ENCODE measurements at places on chromosomes 1 and 21. TPM values are rescaled to one million over a fixed set of nuclear protein-coding genes. Genes with fewer than 3 reads are reported as not detected.

- no peak overlapping the region for H3K27ac ChIP-seq
- DNase-seq, result no peak
- H3K4me3 ChIP-seq, result no peak overlapping the region
Observed at GRCh38 chr1:159828176-159828575, 1.5 kb downstream of the SLAMF8 start.

The DHRS3 gene
- 112 TPM for total RNA-seq

The CTNNBIP1 gene
- total RNA-seq, result 68.7 TPM

DNA sequence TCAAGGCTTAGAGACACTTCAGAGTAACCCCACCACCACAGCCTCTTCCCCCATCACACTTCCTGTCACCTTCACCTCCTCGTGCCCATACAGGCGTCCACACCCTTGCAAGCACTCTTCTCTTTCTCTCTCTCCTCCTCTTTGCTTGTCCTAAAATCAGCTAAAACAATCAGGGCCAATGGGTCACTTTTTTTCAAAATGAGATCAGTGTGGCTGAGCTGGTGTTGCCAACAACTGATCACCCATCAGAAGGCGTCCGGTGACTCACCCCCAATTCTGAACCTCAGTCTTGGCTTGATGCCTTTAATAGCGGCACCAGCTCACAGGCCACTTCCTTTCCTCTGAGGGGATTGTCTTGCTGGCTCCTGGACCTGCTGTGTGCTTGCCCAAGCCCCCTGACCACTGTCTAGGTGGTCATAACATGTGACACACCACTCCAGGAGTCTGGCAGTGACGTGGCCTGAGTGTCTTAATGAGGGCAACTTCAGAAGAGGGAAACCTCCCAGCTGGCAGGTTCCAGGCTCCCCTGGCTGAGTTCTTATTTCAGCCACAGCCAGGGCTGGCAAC is 1.6 kb downstream of the DRAXIN start:
- DNase-seq, result no peak
- peaks cover 35% of the 10 kb centered on the region for H3K4me1 ChIP-seq
- no peak overlapping the region for H3K27ac ChIP-seq
- H3K27me3 ChIP-seq, result peaks cover 27% of the 10 kb centered on the region

The PACC1 gene
- total RNA-seq, result 10.2 TPM
